ENCODE measurements at places on chromosomes 6 and 20.

GRCh38 chr20:62243906-62244515, 5.7 kb downstream of the OSBPL2 start:
- no peak for DNase-seq

GRCh38 chr6:138909511-138909910, 78.5 kb downstream of the REPS1 start:
- no peak for DNase-seq

DNA sequence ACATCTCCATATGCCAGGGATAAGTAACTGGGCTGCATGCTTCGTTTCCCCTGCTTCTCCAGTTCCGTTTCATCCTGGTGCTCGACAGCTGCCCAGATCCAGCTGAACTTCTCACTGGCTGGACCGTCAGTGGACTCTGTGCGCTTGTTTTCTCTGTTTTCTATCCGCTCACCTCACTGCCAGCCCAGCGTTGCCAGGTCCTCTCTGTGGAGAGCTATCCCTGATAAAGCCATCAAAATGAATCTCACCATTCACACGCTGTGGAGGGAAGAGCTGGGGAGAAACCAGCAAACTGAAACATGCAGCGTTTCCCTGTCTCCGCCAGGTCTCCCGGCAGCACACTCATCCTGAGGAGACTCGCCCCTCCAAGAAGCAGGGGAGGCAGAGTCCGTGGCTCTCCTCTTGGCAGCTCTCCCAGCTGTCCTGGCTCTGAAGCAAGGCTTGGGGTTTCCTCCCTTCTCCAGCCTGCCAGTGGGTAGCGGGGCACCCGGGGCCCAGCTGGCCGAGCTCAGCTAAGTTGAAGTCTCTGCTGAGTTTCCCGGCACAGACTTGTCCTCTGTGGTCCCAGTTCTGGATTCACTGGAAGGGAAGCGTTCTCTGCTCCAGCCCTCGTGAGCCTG, 160.9 kb downstream of the DTNBP1 start:
- DNase-seq: no peak

DNA sequence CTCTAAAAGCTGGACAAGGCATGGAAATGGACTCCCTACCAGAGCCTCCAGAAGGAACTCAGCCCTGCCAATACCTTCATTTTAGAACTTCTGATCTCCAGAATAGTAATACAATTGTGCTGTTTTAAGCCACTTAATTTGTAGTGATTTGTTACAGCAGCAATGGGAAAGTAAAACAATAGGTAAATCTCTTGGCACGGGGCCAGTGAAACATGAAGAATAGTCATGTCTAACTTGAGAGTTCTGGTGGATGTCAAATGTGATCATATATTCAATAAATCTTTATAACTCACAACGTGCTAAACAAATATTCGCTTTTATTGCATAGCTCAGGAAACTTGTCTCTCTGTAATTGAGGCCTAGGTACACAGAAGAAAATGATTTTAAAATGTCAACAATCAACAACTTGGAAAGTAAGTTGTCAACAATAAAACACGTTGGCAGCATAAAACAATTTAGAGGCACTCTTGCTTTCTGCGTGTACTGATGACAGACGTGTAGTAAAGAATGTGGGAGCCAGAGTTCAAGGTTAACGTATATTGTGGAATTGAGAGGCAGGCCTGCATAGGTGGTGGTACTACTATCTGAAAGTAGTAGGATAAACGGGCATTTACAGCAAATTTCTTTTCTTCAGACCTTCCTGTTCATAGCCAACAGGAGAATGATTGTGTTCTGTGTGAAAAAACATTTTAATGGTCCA, 140.5 kb upstream of the OPRM1 start:
- DNase-seq: no peak

DNA sequence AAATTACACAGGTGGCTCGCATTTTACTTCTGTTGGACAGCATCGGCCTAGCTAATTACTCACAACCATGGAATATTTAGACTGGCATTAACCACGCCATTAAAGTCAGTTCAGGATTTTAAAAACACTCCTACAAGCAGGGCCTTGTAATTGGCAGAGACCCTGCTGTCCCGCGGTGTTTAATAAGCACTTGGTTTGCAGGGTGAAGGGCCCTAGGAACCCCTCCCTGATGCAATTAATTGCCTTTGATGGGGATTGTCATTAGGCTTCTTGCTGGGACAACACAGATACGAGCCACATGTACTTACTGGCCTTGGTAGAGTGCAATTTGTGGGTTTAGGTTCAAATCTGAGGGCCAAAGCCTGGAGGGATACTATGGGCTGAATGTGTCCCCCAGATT, 7.8 kb upstream of the VSTM2L start:
- no peak for DNase-seq

- DNase-seq: no peak
These were observed 62.9 kb upstream of the ZNF217 start for GRCh38 chr20:53656293-53657202.

- DNase-seq: no peak
These were observed 19.4 kb downstream of the ERGIC3 start for GRCh38 chr20:35561268-35561667.

DNA sequence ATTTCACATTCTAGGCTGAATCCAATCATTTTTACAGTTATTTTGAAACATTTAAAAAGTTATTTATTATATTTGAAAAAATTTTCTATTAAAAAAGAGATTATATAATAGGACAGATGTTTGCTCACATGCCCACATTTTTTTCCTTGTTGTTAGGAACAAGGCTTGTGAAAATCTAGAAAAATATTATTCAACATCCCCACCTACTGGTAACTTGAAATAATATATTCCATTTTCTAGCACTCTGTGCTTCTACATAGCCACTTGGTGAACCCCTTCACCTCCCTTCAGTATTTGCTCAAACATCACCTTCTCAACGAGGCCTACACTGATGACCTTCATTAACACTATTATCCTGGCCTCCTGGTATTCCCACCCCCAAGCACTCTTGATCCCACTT, 18.3 kb upstream of the GPRC6A start:
- DNase-seq: no peak

DNA sequence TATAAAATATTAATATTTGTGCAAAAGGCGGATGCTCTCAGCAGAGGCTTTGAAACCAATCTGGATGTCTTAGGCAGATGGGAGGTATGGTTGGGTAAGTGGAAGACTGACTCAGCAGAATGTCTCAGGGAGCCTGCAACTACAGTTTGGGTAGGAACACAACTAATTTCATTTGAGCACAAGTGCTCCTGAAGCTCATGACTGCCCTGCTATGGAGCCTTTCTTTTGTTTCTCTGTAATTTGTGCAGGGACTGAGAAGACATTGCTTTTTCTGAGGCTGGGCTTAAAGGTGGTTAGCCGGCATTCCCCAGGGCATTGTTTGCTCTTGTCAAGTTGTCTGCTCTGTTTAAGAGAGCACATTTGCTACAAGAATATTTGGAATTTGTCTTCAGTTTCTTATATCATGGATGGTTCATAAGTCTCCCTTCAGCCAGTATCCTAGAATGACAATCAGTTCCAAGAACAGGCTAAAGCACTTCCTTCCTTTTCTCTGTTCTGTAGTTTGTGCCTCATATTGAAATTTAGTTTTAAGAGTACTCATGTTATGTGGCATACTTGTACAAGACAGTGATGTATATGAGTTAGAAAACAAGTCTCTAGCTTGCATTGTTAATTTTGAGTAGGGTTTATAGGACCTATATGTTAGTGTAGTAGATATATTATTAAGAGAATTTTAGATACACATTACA, 208.3 kb downstream of the ZFAND3 start:
- DNase-seq: no peak

- no peak for DNase-seq
These were observed 45.3 kb downstream of the SLC2A12 start for GRCh38 chr6:134007077-134007476.

DNA sequence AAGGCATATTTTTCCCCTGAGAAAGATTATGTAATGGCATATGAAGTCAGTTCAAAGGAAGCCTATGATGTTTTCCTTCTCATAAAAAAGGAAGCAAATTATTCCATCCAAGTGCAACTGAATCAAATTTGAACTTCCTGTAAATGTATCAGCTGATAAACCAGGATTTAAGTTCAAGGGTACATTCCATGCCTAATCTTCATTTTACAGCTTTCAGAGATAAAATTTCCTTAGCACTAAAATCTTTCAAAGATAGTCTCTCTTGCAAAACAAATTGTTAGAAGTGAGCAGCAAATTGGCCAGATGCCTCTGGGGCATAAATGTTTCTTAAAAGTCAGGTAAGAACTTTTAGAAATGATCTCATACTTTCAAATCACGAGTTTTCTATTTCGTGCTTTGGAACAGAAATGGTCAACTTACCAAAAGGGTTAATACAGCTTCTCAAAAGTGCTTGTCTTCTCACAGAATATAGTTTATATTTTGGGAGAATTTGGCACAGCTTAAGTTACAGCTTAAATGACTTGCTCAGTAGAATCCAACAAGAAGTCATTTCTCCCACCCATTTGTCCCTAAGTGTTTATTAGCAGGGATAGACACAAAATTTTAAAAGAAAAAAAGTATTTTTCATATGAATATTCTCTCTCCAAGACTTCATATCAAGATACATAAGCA, 2.7 kb upstream of the TCF21 start:
- no peak for DNase-seq

DNA sequence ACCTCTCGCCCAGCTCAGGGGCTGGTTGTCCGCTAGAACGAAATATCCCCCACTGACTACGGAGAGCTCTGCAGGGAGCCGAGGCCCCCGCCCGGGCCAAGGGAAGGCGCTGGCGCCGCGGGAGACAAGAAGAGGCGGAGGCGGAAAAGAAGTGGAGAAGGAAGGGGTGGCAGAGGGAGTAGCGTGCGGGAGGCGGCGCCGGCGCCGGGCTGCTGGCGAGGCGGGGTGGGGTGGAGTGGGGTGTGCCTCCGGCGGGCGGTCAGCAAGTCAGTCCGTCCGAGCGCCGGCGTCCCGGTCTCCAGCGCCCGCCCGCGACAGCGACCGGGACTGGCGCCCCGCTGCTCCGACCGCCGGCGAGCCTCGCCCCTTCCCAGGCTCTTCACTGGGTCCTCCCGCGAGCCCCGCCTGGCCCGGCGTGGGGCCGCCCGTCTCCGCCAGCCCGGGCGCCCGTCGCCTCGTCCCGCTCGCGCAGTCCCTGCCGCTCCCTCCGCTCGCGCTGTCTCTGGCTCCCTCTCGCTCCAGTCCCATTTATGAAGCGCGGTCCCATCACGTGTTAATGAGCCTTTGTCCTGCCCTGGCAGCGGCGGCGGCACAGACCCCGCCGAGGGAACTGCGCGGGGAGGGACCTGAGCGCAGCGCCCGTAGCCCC, at the start of gene CNR1:
TSS of gene CNR1 (minus strand) at position 504 of the 649 bp plus-strand sequence. CDS start 21,073 bp downstream, outside the sequence.
- DNase-seq: peak; percentile 41

DNA sequence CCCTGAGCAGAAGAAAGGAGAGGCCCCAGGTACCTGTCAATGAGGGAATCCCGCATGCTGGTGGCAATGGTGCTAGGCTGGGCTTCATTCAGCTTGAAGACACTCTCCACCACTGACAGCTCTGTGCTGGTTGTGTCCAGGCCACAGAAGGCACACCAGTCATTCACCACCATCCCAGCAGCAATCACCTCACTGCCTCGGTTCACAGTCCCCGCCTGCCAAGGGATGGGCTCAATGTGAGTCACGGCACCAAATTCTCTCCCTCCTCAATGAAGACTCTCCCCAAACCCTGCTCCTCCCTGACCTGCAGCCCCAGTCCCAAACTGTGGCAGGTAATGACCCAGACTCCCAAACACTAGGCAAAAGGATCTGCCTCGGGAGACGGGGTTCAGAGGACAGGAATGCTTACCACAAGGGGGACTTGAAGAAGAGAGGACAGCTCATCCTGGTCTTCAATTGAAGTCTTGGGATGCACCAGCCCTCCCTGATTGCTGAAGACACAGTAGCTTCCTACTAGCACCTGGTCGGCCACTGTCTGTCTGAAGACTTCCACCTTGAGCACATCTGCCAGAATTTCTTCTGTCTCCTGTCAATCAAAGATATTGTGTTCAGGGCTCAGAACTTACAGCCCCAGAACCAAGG, 1.7 kb upstream of the MMP24OS start:
- no peak for DNase-seq

GRCh38 chr6:160002882-160003281, 34.0 kb downstream of the IGF2R start:
- no peak for DNase-seq

DNA sequence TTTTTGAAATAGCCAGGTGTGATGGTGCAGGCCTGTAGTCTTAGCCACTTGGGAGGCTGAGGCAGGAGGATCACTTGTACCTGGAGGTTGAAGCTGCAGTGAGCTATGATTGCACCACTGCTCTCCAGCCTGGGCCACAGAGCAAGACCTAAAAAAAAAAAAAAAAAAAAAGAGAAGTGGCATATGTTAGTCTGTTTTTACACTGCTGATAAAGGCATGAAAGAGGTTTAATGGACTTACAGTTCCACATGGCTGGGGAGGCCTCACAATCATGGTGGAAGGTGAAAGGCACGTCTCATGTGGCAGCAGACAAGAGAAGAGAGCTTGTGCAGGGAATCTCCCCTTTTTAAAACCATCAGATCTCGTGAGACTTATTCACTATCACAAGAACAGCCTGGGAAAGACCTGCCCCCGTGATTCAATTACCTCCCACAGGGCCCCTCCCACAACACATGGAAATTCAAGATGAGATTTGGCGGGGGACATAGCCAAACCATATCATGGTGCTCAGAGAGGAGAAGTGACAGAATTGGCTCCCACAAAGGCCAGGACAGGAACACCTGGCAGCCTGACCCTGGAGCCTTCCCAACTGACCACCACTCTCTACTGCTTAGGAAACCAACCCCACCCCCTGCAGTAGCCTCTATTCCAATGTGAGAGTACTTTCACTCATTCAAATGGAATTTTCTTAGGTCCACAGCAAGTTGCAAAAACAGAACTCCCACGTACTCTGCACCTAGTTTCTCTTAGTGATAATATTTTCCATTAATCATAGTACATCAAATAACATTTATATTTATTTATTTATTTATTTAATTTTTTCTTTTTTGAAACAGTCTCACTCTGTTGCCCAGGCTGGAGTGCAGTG, 29.8 kb downstream of the ARHGAP40 start:
- DNase-seq: no peak

DNA sequence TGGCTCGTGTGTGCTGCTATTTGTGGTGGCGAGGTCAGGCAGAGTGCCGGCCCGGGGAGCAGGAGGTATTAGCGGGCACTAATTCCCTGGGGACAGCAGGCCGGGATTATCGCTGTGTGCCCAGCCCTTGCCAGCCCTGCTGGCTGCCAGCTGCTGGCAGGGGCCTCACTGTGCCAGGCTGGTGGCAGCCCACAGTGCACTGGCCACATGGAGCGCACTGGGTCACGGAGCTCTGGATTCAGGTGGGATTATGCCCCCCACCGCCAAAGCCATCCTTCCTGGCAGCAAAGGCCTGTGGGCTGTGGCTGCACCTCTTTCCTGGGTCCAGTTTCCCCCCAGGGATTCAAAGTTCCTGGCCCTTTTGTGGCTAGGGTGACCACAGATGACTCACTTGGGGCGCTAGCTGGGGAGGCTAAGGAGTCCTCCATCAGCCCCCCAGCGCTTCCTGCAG, 59.7 kb downstream of the YTHDF1 start:
- no peak for DNase-seq

GRCh38 chr20:13259921-13260320, 38.8 kb downstream of the ISM1 start:
- no peak for DNase-seq

- no peak for DNase-seq
These were observed 117.8 kb upstream of the SUPT3H start for GRCh38 chr6:45495429-45496084.

- DNase-seq: peak; percentile 90
These were observed 66.6 kb upstream of the CCDC167 start for GRCh38 chr6:37566111-37566949.

All from GM12892 (cell line).